ENCODE measurements at places on chromosomes 1 and 21.

DNA sequence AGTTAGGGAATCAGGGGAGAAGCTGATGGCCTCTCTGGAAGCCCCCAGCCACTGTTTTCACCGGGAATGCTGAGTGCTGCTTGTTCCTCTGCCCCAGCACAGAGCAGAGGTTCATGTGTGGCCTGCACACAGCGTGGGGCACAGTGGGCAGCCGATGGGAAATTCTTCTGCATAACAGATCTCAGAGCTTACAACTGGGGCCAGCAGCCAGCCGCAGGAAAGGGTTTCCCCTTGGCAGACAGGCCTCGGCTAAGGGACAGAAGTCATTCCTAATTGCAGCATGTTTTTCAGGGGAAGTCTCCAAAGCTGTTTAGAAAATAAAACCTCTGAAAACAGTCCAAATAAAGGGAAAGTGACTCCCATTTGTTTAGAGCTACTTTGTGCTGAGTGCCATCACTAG is 22.6 kb downstream of the HMGB4 start:
- no peak for DNase-seq

- no peak for DNase-seq
Observed at GRCh38 chr1:110051262-110051648, 16.8 kb downstream of the STRIP1 start.

DNA sequence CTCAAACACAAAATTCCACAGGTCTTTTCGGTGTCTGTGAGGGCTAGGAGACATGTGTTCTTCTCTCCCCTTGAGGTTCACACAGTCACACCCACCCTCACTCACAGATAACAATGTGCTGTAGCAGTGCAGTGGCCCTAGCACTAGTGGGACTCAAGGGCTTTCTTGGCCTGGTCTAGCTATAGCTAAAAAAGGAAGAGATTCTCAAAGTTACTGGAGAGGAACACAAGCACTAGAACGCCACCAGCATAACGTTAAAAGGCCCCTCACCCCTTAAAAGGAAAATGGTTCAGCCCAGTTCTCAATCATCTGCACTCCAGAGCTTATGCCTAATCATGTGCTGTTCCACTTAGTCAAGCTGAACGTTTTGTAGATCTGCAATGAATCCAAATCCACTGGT is 39.5 kb downstream of the RGS8 start:
- no peak for DNase-seq

DNA sequence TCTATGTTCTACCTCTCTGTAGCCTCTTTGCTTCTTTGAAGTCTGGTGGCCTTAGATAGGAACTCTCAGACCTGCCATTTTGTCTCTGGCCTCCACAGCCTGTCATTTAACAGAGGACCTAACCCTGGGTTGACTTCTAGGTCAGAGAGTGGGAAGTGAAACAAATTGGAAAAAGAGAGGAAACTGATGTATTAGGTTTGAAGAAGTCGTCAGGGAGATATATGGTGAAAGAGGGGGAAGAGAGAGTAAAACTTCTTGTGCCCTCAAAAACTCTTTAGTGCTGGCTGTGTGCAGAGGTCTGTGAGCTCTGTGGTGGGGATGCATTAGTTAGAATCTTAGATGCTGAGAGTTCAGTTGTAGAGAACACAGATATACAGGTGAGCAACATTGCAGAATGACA is 30.2 kb upstream of the CD1D start:
- DNase-seq = no peak

- DNase-seq = no peak
Observed at GRCh38 chr1:89826594-89826993, 5.8 kb downstream of the LRRC8D start.

DNA sequence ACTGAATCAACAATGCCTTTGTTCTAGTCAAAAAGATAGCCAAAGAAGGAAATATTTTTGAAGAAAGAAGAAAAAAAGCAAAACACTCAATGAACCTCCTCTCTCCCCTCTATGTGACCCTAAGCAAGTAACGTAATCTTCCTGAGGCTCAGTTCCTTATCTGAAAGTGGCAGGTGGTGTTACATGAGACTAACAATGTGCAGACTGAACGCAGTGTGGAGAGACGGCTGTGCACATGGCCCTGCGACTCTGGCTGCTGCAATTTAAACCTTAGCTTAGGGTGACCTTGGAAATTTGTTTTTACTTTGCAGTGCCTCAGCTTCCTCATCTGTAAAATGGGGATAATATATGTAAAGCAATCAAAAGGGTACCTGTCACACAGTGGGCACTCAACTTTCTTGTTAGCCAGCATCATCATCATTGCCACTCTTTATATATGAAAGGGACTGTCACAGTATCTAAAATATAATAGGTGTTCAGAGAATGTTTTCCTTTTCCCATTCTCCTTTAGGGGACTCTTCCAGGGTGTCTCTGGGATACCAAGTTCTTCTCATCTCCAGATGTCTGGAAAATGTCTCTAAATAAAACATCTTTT is 100.1 kb upstream of the JUN start:
- DNase-seq = no peak

DNA sequence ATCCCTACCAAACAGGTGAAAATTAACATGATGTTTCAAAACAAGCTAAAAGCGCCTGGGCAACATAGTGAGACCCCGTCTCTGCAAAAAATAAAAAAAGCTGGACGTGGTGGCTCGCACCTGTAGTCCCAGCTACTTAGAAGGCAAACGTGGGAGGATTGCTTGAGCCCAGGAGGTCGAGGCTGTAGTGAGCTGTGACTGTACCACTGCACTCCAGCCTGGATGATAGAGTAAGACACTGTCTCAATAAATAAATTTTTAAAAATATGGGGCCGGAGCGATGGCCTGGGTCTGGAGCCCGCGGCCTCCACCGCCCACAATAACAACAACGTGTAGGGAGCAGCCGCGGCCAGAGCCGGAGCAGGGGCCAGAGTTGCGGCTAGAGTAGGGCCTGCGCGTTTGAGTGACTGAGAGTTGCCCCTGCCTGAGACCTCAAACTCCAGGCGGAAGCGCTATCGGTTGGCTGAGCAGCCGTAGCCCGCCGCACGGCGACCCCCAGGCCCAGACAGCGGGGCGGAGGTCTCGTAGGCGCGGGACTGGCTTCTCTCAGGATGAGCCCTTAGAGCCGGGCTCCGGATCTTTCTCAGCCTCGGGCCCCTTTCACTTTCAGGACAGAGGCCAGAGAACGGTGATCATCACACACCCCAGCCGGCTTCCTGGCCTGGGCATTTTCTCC is 41.4 kb downstream of the ZMYM1 start:
- DNase-seq = no peak

All from T follicular helper cell (primary cell).